NT2/D1 (cell line): ENCODE measurements at places on chromosomes 7 and 10.
A peak's percentile ranks its signal among the peaks of the same experiment; 100 is the strongest.

- DNase-seq: no peak
Measured at GRCh38 chr7:44814919-44815318, 18.4 kb downstream of the PPIA start.

GRCh38 chr7:131546126-131546525 lies 10.3 kb downstream of the PODXL start:
- DNase-seq: no peak

- no peak for DNase-seq
Measured at GRCh38 chr7:154892459-154892858, 110.5 kb downstream of the PAXIP1 start.

DNA sequence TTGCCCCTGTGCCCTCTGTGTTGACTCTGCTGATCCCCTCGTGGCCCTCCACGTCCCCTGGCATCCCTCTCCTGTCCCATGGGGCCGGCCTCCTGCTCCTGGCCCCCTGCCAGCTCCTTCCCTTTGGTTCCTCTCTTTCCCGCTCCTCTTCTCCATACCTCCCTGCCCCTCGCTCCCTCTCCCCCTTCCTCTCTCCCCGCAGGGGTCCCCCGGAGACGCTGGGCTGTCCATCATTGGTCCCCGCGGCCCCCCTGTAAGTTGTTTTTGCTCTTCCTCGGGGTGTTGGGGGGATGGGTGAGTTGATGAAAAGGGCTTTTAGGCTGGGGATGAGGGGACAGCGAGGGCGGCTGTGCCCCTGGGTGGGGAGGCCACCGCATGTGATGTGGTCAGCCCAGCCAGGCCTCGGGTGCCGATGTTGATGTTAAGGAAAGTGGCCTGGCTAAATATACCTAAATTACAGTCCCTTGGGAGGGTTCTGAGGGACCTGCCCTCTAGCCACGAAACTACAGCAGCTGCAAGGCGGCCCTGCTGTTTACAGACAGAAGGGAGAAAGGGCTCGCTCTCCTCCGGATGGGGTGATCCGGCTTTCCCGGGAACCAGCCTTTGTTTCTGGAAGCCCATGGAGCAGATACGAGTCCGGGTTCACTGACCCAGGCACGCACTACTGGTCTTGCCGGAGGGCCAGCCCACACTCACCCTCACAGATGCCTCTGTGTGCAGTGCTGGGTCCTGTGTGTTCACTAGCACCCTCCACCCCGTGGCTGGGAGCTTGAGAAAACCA lies 78.8 kb downstream of the COL13A1 start:
- DNase-seq: no peak

DNA sequence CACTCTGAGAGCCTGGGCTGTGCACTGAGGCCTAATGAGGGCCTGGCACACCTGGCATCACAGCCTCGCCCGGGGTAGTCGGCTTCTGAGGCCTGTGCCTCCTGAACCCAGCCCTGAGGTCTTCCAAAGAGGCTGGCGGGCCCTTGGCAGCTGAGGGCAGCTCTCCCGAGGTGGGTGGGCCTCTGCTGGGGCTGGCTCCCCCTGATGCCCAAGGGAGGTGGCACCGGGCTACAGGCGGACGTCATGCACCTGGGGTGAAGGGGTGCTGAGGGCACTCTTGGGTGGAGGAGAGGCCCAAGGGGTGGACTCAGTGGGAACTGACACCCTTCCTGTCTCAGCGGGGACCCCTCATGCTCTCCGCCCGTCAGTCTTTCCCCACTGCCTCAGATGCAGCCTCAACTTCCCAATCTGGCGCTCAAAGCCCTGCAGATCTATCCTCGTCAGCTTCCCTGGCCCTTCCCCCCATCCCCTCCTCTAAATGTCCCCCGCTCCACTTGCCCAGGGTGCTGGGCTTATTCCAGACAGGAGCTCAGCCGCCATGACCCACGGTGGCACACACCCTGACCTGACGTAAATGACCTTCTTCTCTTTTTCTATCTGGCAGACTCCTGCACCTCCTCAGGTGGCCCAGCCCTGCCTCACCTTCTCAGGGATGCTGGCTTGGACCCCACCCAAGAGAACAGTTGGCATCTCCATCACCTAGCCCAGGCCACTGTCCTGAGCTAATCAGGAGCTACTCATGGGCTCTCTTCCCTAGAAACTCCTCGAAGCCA lies 38.2 kb downstream of the MYL10 start:
- no peak for DNase-seq

- DNase-seq: no peak
Measured at GRCh38 chr7:130560972-130561371, 69.1 kb downstream of the MEST start.

DNA sequence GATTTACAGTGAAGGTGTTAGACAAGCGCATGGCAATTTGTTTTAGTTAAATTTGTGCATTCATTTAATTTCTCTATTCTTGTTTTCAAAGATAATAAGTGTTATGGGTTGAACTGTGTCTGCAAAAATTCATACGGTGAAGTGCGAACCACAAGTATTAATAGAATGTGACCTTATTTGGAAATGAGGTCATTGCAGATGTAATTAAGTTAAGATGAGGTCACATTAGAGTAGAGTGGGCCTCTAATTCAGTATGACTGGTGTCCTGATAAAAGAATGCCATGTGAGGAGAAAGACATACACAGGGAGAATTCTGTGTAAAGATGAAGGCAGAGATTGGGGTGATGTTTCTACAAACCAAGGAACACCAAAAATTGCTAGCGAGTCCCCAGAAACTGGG lies 158.8 kb upstream of the SEMA3E start:
- DNase-seq: no peak

DNA sequence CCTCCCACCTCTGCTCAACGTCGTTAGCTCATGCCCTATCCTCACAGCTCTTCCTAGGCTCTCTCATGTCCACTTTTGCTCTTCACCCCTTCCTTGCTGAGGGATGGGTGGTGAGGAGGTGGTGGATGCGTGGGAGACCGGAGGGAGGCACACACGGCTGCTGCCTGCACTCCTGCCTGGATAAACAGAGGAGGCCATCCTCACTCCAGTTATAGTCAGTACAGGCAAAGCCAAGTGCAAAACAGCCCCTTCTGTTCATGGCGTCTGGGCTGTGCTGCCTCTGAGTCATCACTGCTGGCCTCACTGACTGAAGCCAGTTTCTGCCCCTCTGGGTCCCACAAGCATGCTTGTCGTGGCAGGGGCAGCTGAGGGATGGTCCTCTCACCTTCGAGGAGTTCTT lies 31.9 kb upstream of the LRRC4 start:
- no peak for DNase-seq

GRCh38 chr10:30454744-30455510 lies 20.9 kb downstream of the MAP3K8 start:
- DNase-seq: no peak

GRCh38 chr7:115477193-115477651 lies 553.3 kb downstream of the TFEC start:
- peak; percentile 13 for DNase-seq

DNA sequence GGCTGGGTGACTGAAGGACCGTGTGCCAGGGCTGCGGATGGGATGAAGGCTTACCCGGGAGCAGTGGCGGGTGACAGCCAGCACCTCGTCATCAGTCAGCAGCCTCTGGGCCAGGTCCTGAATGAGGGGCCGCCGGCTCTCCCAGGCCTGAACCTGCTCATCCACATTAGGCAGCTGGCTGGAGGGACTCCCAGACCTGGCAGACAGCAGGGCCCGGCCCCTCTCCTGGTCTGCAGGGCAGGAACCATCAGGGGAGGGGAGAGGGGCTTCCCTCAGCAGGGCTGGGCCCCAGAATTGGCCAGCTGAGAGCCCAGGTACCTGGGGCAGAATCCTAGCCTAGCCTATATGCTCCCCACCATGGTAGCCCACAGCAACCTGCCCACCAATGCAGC lies 15.4 kb downstream of the PDZD7 start:
- DNase-seq: no peak

DNA sequence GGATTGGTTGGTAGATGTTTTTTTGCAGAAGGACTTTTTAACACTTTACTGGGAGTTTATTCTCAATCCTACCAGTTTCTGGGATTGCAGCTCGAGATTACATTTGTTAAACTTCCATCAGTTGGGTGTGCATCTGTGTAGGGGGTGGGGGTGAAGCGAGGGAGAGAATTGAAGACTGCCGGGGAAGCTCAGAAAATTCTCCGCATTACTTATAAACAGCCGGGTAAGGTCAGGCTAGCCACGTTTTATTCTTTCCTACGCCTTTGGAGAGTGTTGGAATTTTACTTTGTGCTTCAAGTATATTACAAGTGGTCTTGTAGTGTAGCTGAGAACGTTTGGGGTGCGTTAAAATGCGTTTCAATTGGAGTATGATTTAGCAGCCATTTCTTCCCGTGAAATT lies 1.1 kb downstream of the PALS2 start:
- peak; percentile 11 for DNase-seq

GRCh38 chr10:85445702-85446101 lies 920.9 kb downstream of the GRID1 start:
- DNase-seq: no peak

GRCh38 chr7:55532150-55532917 lies 40.0 kb downstream of the VOPP1 start:
- no peak for DNase-seq

DNA sequence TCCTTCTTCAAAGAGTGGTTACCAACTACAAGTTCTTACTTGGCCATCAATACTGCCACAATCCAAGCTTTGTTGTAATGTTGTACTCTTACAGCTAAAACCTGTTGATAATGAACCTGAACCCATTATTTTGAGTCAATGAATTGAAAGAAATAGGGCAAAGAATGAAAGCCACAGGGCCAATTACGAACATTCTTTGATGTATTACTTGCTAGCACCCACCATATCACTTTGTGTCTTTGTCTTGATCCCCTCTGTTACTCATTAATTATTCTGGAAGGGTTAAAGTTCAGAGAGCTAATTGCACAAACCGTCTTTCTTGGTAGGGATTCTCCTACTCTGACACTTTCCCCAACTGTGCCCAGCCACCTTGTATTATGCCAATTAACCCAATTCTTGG lies 53.2 kb upstream of the TFEC start:
- no peak for DNase-seq

DNA sequence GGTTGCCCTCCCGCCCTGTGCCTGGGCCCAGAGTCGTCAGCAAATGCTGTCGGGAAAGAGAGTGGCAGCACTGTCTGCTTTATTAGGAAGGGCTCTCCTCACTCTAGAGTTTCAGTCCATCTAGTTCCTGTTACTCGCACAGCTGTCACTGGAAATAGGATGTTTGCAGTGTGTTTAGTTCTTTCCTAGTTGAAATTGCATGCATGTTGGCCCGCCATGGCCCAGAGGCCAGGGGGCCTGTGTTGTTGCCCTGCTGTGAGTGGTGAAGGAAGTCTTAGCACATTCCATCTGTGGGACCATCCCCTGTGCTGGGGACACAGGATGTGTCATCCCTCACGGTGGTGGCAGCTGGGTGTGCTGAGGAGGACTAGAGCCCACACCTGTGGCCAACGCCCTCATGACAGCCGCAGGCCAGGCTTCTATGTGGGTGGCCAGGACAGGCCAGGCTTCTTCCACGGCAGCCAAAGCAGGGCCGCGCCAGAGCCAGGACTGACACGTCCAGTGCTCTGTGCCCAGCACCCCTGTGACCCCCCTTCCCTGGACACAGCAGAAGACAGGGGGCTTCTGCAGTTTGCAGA lies 45.4 kb downstream of the ZNF467 start:
- no peak for DNase-seq

- DNase-seq: no peak
Measured at GRCh38 chr10:97184971-97185325, 811 bp downstream of the SLIT1 start.

- DNase-seq: no peak
Measured at GRCh38 chr10:585502-585901, 104.0 kb downstream of the DIP2C start.

DNA sequence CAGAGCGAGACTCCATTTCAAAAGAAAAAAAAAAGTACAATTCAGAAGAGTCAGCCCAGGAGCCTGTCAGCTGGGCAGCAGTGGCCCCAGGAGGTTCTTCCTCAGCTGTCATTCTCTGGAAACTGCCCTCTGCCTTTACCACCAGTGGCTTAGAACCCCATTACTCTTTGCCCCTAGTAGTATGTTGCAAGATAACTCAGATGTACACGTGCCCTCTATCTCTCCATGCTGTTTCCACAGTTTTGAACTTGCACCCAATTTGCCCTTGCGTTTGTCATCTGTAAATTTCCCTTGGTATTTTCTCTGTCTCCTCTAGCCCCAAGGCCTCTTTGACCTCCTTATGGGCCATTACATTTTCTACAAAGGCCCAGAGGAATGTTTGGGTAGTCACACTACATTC lies 56.7 kb upstream of the PRKAR2B start:
- no peak for DNase-seq

DNA sequence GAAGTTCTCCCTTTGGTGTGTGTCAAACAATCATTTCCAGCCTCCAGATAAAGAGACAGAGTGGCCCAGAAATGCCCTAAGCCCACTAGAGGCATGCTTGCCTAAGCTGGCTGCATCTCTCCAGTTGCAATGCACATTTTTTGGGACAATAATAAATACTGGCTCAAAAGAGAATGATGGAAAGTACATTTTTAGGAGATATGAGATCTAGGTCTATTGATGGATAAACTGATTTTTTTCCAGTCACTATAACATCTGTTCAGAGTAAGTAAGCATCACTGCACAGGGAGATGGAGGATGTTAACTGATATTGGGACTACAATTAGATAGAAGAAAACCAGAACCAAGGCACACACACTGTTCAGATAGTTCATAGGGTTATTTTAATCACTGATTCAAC lies 553.0 kb downstream of the GRM8 start:
- no peak for DNase-seq

- DNase-seq: no peak
Measured at GRCh38 chr10:6498771-6499170, 81.3 kb downstream of the PRKCQ start.

DNA sequence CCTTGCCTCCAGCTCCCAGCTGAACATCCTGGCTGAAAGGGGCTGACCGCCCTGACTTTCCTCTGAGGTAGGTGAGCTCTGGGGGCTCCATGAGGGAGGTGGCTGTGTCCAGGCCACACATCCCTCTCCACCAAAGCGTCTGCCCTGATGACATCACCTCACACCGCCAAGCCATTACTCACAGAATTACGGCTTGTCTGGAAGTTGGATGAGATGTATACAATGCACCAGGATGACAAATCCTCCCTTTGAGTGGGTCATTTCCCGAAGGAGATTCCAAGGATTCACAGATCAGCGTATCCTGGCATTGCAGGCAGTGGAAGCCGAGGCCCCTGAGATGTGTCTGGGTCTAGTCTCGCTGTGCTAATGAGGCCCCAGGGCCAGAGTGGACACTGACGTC lies 15.1 kb upstream of the RET start:
- no peak for DNase-seq

- DNase-seq: no peak
Measured at GRCh38 chr10:61140765-61141392, 196.9 kb upstream of the RHOBTB1 start.

- no peak for DNase-seq
Measured at GRCh38 chr10:101218351-101219138, 10.7 kb downstream of the LBX1 start.

DNA sequence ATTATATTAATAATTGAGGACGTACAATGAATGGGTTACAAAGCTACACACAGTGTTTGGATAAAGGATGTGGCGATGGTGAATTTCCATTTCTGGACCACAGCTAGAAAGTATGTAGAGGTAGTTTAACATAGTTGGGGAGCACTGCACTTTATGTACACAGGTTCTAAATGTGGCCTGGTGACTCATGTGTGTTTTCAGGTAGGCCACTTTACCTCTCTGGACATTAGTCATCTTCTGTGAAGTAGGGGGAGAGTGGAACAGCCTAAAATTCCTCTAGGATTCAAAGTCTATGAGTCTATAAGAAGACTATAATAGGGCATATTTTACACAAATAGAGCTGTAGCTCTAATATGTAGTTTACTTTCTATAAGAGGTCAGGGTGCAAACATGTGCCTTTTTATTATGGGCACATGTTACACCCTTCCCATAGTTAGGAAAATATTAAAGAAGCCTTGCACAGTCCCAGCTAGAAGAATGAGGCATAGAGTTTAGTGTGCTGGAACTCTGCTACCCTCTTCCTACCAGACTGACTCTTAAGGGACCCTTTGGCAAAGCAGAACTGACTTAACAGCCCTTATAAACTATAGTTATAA lies 594.9 kb downstream of the LRMDA start:
- no peak for DNase-seq
